DMS153 (cell line): ENCODE measurements at places on chromosomes 16 and 17.

DNA sequence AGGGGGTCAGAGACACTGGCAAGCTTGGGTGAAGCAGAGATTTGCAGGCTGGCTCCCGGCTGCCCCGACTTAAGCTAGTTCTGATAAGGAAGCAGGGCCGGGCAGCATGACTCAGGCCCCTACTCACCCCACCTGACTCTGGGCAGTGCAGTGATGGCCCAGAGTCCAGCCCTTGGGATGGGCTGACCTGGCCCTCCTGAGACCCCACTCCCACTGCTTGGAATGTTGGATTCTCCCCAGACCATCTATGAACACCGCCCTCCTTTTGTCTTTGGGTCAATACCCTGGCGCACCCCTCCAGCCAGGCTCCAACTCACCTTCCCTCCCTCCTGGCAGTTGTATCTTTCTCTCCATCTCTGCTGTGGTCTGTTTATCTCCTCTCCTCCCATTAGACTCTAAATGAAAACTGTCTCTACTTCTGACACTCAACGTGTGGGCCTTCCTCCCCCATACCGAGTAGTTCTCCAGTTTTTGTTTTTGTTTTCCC is 21.0 kb downstream of the LGALS3BP start:
- no peak for DNase-seq

- DNase-seq, result no peak
Observed at GRCh38 chr16:60170196-60170595, 1436.1 kb upstream of the GOT2 start.

DNA sequence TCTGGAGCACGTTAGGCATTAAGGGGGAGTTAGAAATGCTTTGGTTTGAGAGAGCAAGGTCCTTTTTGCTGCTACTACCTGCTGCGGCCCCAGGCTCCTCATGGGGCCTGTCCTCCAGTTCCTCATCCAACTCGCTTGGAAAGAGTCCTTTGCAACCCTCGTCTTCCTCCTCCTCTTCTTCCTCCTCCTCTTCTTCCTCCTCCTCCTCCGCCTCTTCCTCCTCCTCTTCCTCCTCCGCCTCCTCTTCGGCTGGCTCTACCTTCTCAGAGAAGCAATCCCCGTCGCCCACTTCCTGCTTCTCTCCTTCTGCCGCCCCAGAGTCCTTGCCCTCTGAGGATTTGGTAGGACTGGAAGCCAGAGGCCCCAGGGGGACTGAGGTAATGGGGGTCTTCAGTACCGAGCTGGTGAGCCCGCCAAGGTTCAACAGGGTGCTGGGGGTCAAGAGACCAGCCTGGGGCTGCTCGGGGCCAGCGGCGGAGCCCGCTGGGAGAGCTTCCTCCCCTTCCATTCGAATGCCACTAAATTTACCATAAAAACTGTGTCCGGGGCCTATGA is 89.3 kb downstream of the ZFHX3 start:
- DNase-seq, result no peak

DNA sequence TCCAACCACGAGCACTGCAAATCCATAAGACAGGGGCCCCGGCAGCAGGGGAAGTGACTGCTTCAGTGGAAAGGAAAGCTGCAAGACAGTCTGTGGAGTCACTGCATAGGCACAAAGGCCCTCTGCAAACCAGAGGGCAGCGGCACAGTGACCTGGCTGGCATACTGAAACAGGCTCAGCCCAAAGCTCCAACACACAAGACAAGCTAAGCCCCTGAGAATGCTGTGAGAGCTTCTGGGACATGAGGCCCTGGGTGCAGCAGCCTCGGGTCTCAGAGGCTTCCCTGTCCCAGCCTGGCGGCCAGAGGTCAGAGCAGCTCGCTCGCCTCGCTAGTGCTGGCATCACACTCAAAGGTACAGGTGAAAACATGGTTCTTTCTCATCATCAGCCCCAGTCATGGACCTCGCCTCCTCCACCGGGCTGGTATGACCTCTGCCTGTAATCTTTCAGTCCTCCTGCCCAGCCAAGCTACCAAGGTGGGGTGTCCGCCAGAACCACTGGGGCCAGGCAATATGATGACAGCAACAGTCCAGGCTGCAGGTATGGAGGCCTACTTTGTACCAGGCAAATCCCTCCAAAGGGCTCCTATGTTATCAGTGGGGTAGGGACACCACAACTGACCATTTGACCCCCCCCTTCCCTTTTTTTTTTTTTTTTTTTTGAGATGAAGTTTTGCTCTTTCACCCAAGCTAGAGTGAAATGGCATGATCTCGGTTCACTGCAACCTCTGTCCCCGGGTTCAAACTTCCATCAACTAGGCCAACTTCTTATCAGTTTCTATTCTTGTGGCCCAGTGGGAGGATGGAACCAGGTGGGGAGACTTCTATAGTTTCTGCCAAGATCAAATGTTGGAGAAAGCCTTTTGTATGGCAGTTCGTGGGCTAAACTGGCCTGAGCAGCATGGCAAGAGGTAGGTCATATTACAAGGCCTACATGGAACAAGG is 19.2 kb downstream of the ST3GAL2 start:
- no peak for DNase-seq

DNA sequence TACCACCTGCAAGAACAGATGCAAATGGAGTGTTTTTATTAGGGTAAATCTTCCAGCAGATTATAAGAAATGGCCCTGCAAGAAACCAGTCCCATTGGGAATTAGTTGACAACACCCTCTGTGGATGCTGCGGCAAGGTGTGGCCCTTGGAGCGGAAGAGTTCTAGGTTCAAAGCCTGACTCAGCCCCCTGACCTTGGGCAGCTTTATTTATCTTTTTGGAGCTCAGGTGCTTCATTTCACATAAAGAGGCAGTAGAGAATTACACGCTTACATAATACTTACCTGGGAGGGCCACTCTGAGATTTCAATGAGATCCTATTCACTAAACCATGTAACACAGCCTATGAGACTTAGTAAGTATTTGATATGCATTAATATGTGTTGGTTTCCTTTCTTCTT is 318.2 kb upstream of the SOX9 start:
- DNase-seq, result no peak

GRCh38 chr17:15981208-15981607 is 18.3 kb downstream of the ZSWIM7 start:
- DNase-seq, result no peak

- no peak for DNase-seq
Observed at GRCh38 chr16:84079664-84080063, 37.1 kb upstream of the SLC38A8 start.

DNA sequence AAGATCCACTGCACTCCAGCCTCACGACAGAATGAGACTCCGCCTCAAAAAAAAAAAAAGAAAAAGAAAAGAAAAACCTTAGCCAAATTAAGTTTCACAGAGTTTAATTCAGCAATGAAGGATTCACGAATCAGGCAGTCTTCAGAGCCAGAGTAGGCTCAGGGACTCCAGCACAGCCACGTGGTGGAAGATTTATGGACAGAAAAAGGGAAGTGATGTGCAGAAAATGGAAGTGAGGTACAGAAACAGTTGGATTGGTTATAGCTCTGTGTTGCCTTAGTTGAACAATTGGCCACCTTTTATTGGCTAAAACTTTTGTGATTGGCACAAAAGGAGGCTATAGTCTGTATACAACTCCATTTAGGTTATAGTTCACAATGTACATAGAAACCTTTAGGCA is 256.6 kb downstream of the HS3ST3B1 start:
- no peak for DNase-seq

GRCh38 chr17:30346221-30346795 is 12.5 kb upstream of the TMIGD1 start:
- DNase-seq, result no peak

GRCh38 chr17:66949501-66949900 is 15.0 kb upstream of the CACNG4 start:
- DNase-seq, result peak; percentile 21

DNA sequence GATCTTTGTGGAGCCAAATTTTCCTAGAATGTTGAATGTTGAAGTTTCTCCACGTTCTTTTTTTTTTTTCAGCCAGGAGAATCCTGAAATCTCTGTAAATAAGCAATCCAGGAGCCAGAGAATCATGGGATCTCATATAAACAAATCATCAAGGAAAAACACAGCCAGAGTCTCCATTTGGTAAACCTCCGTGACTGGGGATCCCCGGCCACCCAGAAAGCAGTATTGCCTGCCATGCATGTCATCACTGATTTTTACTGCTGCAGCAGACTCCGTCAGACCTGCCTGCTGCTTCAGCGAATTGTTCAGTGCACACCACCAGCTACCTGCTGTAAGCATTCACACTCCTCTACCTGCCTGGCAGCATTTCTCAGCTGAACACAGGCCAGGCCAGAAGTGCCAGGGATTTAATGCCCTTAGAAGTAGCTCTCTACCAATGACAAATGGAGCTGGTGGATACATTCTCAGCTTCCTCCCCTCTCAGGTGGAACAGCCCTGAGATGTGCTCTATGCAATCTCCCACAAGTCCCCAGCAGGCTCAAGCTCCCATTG is 158.6 kb downstream of the CYLD start:
- DNase-seq, result no peak

GRCh38 chr16:87963400-87963799 is 12.2 kb downstream of the BANP start:
- no peak for DNase-seq

DNA sequence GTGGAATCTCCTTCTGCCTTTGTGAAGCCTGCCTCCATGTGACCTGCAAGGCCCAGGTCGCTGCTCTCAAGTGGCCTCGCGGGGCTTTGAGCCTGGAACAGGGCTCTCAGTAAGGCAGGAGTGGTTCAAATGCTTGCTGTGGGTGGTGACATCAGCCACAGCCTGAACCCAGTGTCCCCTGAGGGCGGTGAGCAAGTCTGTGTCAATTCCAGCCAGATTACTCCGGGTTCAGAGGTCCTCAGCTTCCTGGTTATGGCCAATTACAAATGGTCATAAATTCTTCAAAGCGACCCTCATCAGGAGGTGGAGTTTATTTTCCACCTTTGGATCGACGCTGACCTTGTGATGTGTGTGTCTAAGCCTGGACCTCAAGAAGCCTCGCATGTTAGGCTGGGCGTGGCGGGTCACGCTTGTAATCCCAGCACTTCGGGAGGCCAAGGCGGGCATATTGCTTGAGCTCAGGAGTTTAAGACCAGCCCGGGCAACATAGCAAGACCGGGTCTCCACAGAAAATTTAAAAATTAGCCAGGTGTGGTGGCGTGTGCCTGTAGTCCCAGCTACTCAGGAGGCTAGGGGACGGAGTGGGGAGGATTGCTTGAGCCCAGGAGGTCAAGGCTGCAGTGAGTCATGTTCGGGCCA is 17.3 kb downstream of the LGALS3BP start:
- DNase-seq, result no peak

DNA sequence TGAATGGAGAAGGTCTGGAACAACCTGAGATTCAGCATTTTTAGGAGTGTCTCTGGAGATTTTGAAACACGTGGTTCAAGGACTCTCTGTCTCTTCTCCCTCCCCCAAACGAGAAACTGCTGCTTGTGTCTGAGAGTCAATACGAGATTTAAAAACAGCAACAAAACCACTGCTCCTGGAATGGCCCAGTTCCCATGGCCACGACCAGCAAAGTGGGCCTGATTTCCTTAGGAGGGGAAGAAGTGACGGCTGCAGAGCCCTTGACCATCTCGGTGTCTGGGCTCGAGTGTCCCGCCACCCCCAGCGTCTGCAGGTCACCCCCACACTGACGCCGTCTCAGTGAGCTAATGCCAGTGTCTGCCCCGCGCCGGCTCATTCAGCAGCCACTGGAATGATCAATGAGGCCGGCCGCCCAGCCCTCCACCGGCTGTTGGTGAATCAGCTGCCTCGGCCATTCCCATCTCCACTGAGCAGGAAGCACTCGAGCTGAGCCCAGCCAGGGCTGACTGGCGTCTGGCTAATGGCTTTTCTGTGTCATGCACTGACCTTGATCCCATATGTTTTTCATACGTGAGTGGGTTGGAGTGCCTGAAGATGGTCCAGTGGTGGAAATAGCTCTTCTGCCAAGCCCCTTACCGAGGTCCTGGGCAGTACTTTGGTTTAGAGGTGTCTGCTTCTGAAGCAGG is 151.8 kb downstream of the PITPNC1 start:
- peak; percentile 84 for DNase-seq

- DNase-seq, result peak; percentile 26
Observed at GRCh38 chr17:1005361-1005946, 8.5 kb downstream of the TIMM22 start.
